Head of caudate nucleus (tissue), 42 donors: ENCODE measurements at places on chromosomes 1 and 21.

DNA sequence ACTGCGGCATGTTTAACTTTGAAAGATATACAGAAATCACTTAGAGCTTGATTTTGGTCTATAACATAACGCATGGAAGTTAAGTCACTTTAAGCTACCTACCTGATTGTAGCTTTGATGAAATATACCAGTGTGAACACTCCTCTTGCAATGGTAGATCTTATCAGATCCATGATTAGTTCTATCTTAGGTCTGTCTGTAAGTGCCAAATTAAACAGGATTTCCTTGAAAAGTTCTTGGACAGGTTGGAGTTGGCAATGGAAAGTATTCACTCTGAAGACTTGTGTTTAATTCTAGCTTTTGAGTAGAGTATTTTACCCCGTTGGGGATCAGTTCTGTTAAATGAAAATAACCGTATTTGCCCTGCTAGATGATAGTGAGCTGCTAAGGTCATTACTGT is 4.1 kb upstream of the ADGRL4 start:
- DNase-seq: no peak

- DNase-seq: no peak
Measured at GRCh38 chr1:9643351-9644256, 7.9 kb upstream of the PIK3CD start.

- DNase-seq: no peak
Measured at GRCh38 chr1:28122183-28122582, 33.8 kb upstream of the EYA3 start.

- no peak for DNase-seq
Measured at GRCh38 chr1:230487773-230488428, 61.8 kb upstream of the PGBD5 start.

DNA sequence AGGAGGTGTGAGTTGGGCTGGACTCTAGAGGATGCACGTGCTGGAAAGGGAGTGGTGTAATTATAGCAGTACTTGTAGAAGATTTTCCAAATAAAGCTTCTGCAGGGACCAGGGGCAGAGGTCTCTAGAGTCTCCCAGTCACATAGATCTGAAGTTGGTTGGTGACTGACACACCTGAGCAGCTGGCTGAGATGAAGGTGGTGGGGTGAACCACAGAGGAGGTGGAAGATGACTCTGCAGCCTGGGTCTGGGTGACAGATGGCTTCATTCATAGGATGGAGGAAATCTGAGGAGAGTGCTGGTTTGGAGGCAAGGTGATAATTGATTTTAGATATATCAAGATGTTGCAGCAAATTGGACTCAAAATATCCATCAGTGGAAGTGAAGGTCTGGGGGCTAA is 178.9 kb upstream of the IVNS1ABP start:
- DNase-seq: no peak
